ENCODE measurements at places on chromosomes 3 and 15. TPM values are rescaled to one million over a fixed set of nuclear protein-coding genes. Genes with fewer than 3 reads are reported as not detected.

CCDC39 gene
- polyA plus RNA-seq: not detected

KLF15 gene
- not detected for polyA plus RNA-seq

ALS2CL gene
- 3.3 TPM for polyA plus RNA-seq

NECTIN3 gene
- 28.3 TPM for polyA plus RNA-seq

SMCO1 gene
- not detected for polyA plus RNA-seq

DOCK3 gene
- 0.54 TPM for polyA plus RNA-seq

Measured in A549 (cell line).